ENCODE measurements at places on chromosomes 11 and 22.
A peak's percentile ranks its signal among the peaks of the same experiment; 100 is the strongest.

DNA sequence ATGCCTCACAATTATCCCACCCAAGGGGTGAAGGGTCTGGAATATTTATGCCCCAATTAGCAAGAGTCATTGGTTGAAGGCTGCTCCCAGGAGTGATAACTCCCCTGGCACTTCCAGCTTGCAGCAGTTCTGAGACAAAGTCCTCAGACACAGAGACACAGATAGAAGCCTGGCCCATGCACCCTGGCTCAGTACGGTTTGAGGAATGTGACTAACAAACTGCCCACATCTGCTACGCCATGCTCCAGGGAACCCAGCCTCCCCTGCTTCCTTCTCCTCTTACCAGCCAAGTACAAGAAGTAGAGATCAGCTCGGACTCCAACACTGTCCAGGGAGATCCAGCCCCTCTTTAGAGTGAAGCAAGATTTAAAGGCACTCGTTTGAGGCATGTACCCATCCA is 48.5 kb upstream of the BMAL1 start:
- no peak for DNase-seq

DNA sequence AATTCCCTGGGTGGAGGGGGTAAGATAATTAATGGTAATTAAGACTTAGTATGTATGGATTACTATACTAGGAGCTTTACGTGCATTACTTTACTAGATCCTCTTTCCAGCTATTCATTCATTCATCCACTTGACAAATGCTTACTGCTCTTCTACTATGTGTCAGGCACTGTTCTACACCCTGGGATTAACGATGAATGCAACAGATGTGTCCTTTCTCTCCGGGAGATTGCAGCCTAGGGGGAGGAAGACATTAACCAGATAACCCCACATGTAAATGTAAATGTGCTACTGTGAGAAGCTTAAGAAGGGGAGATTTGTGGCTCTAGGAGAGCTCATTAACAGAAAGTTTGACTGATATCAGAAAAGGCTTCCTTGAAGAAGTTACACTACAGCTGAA is 1.7 kb downstream of the ANKK1 start:
- DNase-seq: no peak

- DNase-seq: no peak
Observed at GRCh38 chr11:101582236-101582988, 1.4 kb downstream of the TRPC6 start.

DNA sequence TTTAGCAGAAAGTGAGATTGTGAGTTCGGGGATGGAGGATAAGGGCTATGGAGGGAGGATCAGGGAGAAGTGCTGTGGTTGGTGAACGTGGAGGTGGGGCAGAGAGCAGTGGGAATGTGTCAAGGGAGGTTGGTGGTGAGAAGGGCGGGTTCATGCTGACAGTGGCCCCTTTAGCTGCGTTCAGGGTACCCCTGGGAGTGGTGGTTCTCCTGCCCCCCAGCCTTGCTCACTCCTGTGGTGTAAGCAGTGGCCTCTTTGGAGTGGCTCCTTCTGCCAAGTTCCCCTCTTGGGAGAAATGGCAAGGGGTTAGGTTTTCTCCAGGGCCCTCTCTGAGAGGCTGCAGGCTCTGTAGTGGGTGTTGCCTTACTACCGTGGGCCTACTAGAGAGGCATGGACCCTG is 16.1 kb upstream of the NECTIN1 start:
- no peak for DNase-seq

DNA sequence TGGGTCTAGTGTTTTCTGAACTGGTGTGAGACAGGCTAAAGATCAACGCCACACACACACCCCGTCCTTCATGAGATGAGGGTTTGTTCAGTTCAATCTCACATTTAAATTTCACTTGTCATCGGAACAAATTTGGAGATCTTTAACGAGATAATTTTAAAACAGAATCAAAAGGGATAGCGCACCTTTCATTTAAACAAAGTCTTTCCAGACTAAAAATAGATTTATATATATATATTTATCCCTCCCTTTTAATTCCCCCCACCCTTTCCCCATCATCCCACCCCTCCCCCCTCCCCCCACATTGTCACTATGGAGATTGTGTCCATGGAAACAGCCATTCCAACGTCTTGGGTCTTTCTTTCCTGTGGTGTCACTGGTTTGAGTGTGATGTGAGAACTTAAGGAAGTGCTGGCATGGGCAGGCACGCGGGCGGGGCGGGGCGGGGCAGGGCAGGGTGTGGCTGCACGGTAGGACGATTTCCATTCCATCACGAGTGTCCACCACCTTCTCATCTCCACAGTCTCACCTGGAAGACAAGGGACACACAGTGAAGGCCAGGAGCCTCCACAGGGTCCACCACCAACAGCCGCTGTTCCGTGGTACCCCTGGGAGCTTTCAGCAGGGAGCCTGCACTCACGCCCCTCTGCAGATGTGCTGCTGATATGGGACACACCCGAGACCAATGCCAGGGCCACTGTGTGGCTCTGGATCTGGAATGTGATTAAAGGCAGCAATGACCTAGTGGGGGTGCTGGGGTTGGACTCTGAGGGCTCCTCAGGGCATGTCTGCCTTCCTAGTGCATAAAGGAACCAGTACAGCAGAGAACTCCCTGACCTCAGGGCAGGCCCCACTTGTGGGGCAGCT is 30.5 kb upstream of the CYP2D6 start:
- DNase-seq: no peak

DNA sequence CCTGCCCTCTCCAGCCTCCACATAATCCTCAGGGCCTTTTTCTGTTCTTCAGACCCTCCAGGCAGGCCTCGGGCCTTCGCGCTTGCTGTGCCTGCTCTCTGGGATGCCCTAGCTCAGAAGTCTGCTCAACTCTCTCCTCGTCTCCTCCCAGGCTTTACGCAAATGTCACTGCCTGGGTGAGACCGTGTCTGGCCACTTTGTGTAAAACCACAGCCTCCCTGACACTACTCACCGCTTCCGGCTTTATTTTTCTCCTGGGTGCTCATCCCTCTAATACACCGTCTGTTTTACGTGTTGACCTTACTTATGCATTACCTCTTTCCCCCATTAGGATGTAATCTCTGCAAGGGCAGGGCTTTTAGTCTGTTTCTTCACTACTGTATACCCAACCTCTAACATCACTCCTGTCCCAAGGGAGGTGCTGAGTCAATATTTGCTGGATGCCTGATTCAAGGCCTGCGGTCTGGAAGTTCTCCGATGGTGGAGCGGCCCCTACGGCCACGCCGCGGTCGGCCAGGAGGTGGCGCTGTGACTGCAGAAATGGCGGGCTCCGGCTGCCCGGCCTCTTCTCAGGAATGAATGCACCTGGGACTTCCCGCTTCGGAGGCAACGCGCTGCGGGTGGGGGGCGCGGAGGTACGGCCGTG is 58.2 kb upstream of the THY1 start:
- peak; percentile 91 for DNase-seq

DNA sequence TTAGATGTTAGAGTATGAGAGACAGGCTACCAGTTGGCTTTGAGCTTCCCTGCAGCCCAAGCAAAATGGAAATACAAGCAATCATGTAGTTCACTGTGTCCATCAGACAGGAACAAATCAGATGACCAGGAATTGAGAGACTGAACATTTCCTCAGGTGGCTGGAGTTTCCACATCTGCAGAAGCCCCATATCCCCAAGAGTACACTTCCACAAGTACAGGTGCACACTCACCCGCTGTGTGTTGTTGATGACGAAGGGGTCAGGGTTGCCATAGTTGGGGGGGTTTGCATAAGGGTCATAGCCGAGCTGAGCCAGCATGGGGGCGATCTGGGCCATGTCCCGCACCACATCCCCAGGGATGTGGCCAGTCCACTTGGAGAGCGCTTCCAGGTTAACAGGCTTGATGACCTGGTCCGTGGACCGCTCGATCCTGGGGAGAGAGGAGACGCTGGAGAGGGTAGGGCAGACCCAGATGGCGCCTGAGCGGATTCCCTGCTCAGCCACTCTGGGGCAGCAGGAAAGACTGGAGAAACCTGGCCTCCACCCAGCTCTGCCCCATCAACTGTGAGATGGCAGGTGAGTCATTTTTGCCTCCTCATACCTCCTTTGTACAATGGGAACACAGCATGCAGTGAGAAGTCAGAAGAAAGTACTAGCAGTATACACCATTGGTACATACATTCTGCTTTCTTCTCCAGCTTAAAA is 23.9 kb upstream of the TFIP11 start:
- no peak for DNase-seq

DNA sequence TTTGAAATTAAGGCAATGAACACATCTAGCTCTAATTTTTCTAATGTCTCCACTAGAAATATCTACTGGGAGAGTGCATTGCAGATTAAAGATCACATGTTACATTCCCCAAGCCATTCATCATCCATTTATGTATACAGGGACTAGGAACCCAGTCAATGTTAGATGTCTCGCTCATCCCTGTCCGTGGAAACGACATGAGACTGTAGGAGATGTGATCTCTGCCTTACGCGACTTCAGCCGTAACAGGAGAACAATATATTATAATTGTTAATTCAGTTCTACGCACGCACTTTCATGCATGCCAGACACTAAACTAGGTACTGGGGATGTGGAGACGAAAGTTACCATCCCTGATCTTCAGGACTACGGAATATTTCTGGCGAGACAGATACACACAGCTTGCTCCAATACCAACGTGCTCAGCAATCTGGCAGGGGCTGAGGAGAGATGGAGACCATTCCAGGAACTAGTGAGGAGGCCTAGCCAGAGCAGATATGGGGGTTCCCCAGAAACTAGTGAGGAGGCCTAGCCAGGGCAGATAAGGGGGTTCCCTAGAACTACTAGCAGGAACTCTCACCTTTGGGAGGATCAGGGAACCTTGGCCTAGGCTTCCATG is 706 bp downstream of the DCPS start:
- DNase-seq: no peak

GRCh38 chr22:37425800-37426705 is 1.2 kb downstream of the ELFN2 start:
- DNase-seq: no peak

GRCh38 chr11:64017945-64018224 is 17.8 kb upstream of the FLRT1 start:
- no peak for DNase-seq

DNA sequence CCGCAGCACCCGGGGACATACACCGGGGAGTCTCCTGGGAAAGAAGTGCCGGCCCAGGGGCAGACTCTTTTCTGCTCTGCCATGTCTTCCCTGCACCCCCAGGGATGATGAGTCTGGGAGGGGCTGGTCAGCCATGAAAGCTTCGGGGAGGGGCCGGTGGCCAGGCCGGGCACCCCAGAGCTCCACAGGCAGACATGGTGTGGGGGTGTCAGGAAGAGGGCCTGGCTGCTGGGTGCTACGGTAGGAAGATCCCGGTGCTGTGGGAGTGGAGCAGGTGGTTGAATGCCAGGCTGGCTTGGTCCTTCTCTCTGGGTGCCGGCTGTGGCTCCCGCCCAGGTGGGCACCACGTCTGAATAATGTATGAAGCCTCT is 17.4 kb downstream of the LSP1 start:
- no peak for DNase-seq

- DNase-seq: no peak
Observed at GRCh38 chr11:9947231-9947864, 283.5 kb downstream of the SWAP70 start.

GRCh38 chr11:72405009-72405408 is 29.3 kb downstream of the CLPB start:
- peak; percentile 19 for DNase-seq

GRCh38 chr11:8352876-8353505 is 89.3 kb upstream of the LMO1 start:
- DNase-seq: no peak

DNA sequence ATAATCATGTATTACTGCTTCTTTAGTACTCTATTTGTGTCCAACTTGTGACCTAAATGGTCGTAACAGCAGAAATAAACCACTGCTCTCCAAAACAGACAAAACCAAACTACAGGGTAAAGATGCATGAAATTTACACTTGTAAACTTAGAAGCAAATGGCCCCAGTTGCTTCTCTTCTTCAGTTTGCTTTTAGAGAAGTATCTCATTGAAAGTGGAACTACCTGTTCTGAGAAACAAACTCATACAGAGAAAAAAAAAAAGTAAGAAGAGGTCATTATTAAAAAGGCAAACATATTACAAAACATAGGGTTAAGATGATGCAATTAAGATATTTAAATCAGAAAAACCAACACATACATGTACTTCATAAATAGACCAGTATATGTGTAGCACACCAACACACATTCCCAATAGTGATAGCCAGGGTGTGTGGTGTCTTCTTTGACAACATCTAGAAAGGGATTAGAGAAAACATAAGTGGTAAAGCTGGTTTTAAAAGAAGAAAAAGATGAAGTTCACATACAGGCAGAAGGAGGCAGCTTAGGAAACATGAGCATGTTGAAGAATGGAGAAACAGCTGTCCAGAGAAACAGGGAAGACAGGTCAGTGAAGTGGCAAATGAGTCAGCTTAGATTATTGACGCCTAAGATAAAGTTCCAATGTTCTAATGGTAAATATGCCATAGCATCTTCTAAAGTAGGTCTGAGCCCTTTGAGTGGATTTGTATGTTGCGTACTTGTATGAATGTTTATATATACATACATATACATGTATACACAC is 844.7 kb upstream of the CCDC90B start:
- no peak for DNase-seq

GRCh38 chr11:128188346-128189004 is 398.9 kb downstream of the ETS1 start:
- no peak for DNase-seq

- no peak for DNase-seq
Observed at GRCh38 chr11:103649401-103649895, 387.0 kb upstream of the DDI1 start.

GRCh38 chr22:33006220-33006954 is 51.8 kb downstream of the SYN3 start:
- DNase-seq: no peak

- no peak for DNase-seq
Observed at GRCh38 chr11:36010010-36010740, 66.3 kb downstream of the LDLRAD3 start.

GRCh38 chr11:6410695-6411430 is 8.0 kb downstream of the APBB1 start:
- no peak for DNase-seq

GRCh38 chr11:43998308-43998707 is 49.5 kb upstream of the ACCSL start:
- DNase-seq: no peak

DNA sequence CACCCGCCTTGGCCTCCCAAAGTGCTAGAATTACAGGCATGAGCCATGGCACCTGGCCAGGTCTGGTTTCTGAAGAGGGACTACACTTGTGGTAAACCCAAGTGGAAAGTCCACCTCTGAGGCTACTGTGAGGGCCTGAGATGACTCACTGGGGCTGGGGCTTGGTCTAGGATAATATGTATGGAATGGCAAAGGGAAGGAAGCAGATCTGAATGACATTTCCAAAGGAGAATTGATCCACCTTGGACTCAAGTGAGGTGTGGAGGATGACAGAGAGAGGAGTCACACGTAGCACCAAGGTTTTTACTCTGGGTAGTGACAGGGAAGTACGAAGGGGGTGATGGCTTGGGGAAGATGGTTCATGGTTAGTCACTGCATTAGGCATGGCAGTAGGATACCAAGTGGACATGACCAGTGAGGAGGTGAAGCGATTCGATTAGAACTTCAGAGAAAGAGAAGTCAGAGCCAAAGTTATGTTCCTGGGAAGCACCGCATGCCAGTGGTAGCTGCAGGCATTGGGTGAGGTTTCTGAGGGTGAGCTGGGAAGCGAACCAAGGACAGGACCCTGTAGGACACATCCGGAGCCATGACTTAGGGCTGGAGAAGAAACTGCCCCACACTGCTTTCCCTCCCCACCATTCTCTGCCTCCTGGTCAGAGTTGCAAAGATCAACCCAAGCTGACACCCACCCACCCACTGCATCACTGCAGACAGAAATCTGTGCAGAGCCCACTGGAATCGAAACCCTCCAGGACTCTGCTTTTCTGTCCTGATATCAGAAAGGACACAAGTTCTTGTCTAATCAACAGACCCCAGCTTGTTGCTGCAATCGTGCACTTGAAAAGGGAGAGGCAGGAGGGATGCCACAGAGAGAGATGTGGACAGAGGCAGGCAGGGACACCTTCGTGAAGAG is 13.0 kb upstream of the BCL9L start:
- DNase-seq: no peak

All from activated CD8-positive, alpha-beta memory T cell treated with anti-CD3 and anti-CD28 coated beads for 24 hours (primary cell).